Activated CD8-positive, alpha-beta memory T cell treated with anti-CD3 and anti-CD28 coated beads, Interleukin-2, amount 10 ng/mL, durations not matched to agents 7 days and 5 days (primary cell): ENCODE measurements at places on chromosomes 6 and 20. TPM values are rescaled to one million over a fixed set of nuclear protein-coding genes. Genes with fewer than 3 reads are reported as not detected.

The SLC12A5 gene
- total RNA-seq = 2.0 TPM

The PLN gene
- total RNA-seq = not detected

The NMBR gene
- total RNA-seq = not detected

The DEFB112 gene
- total RNA-seq = not detected

The REM1 gene
- not detected for total RNA-seq

The HAO1 gene
- not detected for total RNA-seq

The SRMS gene
- not detected for total RNA-seq

The ADAM33 gene
- total RNA-seq = not detected

The C6orf141 gene
- not detected for total RNA-seq

The CASS4 gene
- total RNA-seq = 21.8 TPM
